ENCODE measurements at places on chromosomes 4 and X.

- DNase-seq = peak; percentile 34
Measured at GRCh38 chrX:9231491-9231890, 197.6 kb upstream of the FAM9B start.

DNA sequence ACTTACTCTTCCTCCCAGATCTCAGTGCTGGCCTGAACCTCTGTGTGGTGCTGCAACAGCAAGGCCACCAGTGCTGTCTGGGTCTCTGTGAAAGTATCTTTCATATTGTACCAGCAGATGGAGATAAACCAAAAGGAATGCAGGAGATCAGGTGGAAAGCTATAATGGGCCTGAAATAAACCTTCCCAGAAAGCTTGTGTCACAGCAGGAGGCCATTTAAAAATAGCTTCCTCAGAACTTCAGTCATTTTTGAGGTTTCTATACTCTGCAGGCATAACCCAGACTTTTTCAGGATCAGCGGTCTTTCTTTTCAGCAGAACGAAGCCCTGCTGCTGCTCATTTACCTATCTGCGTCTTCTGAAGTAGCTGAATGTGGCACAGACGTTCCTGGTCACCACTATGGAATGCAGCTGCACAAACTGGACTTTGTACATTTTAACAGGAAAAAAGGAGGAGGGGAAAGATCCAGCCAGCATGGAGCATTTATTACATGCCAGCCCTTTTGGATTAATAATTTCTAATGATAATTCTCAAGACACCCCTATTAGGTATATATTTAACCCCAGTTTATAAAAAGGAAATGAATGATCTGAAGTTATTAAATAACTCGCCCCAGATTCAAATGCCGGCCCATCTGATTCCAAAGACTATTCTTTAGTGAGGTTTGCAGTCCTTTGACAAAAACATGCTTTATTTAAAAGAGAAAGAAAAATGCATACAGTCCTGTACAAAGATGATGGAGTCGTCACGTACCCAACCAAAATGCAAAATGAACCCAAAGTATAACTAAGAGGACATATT, 119.7 kb downstream of the NFKB1 start:
- DNase-seq = peak; percentile 98

GRCh38 chr4:8143392-8144140, 15.0 kb downstream of the ABLIM2 start:
- DNase-seq = no peak

- no peak for DNase-seq
Measured at GRCh38 chrX:19514791-19515614, at the start of gene MAP3K15. Gene MAP3K15, minus strand, starts transcription at chrX:19515508. Its CDS starts 247 bp downstream, at chrX:19515261.

GRCh38 chr4:3765271-3766035, 732 bp upstream of the ADRA2C start:
- DNase-seq = peak; percentile 43

DNA sequence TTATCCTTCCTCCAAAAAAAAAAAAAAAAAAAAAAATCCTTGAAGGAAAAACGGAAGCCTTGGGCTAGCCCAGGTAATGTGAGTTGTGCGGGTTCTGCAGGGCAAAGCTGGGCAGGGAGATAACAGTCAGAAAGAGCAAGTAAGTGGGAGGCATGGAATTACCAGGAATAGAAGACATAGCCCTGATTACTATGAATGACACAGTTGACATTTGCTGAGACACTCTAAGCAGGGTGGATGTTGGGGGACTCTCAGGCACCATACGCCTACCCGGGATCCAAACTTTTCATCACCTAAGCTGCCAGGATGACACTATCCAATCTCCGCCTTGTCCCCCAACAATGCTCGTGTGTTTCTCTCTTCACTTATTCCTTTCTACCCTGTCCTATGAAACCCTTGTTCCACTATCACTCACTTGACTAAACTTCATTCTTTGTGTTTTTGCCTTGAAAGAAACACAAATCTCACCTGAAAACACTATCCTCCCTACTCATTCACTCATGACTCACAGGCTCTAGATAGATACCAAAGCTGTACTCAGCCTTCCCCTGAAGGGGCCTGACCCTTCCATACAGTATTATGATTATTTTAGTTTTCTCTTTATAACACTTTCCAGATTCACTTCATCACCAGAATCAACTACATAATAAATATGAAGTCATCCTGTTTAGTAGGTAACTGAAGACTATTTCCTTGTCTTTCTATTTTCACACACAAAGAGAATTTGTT, 158.4 kb downstream of the INPP4B start:
- DNase-seq = no peak

GRCh38 chr4:150960818-150961217, 54.3 kb downstream of the LRBA start:
- peak; percentile 73 for DNase-seq

DNA sequence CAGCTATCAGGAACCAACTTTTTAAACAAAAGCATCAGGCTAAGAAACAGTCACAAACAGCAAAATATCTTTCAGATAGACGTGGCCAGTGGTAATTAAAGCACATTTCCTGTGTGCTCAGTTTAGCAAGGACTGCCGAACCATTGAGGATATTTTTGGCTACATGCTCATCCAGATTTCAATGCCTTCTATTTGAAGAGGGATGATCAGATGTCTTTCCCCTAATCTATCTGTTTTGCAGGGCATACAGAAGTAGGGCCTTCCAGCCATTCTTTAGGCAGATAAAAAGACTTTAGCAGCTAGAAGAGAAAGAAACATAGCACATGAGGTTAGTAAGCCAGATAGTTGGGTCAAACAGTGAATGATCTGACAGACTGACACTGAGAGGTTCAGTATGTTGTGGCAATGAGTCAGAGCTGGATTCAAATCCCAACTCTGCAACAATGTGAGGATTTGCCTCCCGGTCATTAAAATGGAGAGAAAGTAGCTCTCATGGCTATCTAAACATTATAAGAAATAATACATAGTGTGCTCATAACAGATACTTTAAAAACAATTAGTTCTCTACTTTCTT, 100.0 kb upstream of the PRKG2 start:
- peak; percentile 18 for DNase-seq

GRCh38 chrX:16930392-16930791, 16.1 kb upstream of the REPS2 start:
- DNase-seq = peak; percentile 55

DNA sequence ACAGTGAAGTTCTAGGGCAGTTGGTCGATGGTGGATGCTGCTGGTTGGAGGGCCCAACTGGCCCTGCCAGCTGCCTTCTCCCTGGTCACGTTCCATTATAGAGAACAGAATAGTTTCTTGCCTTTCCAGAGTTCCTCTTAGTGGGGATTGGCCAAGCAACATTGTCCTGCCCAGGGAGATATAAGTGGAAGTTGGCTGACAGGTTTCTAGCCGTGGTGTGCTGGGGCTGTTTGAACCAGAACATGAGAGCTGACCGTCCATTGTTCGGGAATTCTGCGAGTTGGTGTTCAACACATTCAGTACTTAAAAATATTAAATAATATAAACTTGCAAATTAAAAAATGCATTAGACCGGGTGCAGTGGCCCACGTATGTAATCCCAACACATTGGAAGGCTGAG, 3.5 kb upstream of the AFAP1 start:
- DNase-seq = no peak

GRCh38 chr4:129350834-129351721, 255.1 kb downstream of the C4orf33 start:
- DNase-seq = peak; percentile 30

DNA sequence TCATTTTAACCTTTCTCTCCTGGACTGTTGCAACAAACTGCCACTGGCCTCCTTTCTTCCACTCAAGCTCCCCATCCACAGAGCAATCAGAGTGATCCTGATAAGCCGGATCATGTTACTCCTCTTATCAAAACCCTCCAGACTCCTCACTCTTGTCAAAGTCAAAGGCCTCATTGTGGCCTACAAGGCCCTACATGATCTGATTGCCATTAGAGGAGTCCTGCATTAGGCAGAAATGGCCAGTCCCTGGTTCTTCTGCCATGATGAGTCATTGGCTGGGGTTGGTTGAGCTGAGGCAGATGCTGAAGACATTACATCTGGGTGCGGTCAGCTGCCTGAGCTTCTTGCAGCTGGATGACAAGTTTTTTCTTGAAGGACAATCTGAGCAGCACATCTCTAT, 32.7 kb upstream of the CASK start:
- DNase-seq = no peak

DNA sequence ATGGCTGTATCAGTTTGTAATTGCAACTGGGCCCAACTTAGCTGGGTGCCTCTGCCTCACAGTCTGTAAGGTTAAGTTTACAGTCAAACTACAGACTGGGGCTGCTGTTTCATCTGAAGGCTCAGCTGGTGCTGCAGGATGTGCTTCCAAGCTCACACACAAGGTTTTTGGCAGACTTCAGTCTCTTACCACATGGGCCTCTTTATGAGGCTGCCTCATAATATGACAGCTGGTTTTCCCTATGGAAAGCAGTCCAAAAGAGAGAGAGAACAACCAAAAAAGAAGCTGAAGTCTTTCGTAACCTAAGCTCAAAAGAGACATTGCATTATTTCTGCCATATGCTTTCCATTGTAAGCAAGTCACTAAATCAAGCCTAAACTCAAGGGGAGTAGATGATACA, 271.7 kb downstream of the DCTD start:
- DNase-seq = no peak

GRCh38 chrX:45126158-45126557, 74.5 kb downstream of the DIPK2B start:
- DNase-seq = peak; percentile 3

DNA sequence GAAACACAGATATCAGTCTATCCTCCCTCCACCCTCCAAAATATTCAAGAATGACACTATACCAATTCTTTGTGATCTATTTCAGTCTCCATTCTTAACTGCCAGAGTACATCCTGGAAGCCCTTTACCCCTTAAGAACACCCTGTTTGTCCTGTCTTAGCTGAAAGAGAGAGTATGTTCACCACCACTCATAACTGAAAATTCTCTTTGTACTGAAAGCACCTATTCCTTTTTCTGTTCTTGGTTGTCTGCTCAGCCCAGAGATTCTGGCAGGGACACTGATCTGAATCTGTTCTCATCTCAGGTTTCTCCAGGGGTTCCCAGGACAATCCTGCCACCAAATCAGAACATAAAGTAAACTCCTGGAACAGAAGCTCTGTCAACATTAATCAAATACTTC, 25.4 kb upstream of the EREG start:
- no peak for DNase-seq

GRCh38 chr4:184513802-184514120, 39.4 kb upstream of the IRF2 start:
- no peak for DNase-seq

- peak; percentile 42 for DNase-seq
Measured at GRCh38 chr4:174553828-174554227, 31.5 kb upstream of the HPGD start.

GRCh38 chrX:16559206-16559619, 90.7 kb upstream of the S100G start:
- no peak for DNase-seq

GRCh38 chrX:128975745-128976144, 547.5 kb downstream of the SMARCA1 start:
- DNase-seq = peak; percentile 4

DNA sequence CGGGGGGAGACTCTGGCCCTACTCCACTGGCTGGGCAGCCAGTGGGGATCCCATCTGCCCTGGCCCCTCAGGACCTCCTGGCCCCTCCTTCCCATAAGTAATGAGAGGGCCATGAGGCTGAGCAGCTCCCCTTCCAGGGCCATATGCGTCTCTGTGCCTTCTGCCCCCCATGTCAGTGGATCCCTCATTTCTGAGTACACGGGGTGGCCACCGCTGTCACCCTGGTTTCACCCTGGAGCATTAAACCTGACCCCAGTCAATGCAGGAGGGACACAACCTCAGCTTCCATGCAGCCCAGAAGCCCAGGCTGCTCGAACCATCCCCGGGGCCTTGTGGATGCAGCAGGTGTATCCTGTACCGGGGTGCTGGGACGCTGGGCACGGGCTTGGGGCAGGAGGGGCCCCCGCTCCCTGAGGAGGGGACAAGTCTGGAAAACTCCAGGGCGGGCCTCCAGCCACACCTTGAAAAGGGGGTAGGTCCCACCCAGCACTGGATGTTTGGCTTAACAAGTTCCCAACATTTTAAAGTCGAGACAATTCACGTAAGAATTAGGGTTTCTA, 24.2 kb downstream of the ATP5ME start:
- no peak for DNase-seq

DNA sequence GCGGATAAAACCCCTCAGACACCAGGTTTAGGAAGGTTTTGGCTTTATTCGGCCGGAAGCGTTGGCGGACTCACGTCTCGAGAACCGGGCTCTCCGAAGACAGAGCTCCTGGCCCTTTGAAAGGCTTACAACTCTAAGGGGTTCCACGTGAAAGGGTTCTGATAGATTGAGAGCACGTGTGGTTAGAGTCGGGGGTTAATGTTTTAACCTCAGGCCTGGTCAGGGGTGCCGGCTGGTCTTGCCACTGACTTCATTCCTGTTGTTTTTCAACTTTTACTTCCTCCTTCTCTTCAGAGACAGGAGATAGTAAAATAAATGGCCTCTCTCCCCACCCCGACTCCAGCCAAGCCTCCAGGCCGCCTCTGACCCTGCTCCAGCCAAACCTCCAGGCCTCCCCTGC, 4.7 kb upstream of the ASMT start:
- no peak for DNase-seq

GRCh38 chrX:120672389-120672788, 42.5 kb upstream of the C1GALT1C1 start:
- DNase-seq = peak; percentile 90
